ENCODE measurements at places on chromosomes 1 and 21.

- DNase-seq, result no peak
Observed at GRCh38 chr21:26140926-26141325, 29.6 kb downstream of the APP start.

GRCh38 chr21:42564561-42564971 lies 50.9 kb downstream of the SLC37A1 start:
- peak; percentile 6 for DNase-seq

DNA sequence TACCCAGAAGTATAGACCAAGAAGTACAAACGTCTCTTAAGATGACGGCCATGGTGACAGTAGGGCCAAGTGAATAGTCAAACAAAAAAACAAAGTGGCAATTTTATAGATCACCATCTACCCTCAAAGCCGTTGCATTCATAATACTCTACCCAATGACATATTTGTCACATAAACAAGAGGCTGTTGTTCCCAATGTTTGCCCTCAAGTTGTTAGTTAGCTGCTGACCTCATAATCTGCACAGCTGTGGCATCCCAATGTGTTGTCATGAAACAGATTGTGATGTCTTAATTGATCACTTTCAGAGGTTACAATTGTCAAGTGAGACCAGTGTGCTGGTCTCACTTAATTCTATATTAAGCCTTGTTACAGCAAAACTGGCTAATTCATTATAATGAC lies 333.8 kb downstream of the ST6GALNAC3 start:
- no peak for DNase-seq

- no peak for DNase-seq
Observed at GRCh38 chr21:17051054-17051453, 461.8 kb upstream of the CXADR start.

GRCh38 chr1:211910113-211910884 lies 79.7 kb upstream of the LPGAT1 start:
- DNase-seq, result no peak

- no peak for DNase-seq
Observed at GRCh38 chr1:165826565-165827267, 698 bp upstream of the UCK2 start.

- DNase-seq, result no peak
Observed at GRCh38 chr1:89903550-89903949, 82.7 kb downstream of the LRRC8D start.

- DNase-seq, result no peak
Observed at GRCh38 chr1:143748906-143749305, 222.9 kb downstream of the FAM72C start.

DNA sequence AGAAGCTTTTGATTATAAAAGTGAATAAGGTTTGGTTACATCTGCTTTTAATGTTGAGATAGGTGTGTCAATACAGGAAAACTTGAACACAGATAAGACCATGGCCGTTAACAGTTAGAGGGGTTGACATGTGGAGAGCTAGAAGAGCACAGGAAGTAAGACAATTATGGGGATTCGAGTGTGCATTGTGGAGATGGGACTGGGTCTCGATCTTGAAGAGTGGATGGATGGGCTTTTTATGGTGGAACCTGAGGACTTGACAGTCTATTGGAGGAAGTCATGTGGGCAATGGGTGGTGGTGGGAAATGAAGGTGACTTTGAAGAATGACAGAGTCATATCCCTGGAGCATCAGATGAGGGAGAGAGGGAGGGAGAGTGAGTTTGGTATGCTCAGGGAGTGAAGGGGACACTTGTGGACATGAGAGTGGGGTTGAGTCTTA lies 12.1 kb downstream of the DYRK1A start:
- no peak for DNase-seq

GRCh38 chr1:43975249-43975961 lies 645 bp downstream of the ATP6V0B start:
- peak; percentile 50 for DNase-seq

DNA sequence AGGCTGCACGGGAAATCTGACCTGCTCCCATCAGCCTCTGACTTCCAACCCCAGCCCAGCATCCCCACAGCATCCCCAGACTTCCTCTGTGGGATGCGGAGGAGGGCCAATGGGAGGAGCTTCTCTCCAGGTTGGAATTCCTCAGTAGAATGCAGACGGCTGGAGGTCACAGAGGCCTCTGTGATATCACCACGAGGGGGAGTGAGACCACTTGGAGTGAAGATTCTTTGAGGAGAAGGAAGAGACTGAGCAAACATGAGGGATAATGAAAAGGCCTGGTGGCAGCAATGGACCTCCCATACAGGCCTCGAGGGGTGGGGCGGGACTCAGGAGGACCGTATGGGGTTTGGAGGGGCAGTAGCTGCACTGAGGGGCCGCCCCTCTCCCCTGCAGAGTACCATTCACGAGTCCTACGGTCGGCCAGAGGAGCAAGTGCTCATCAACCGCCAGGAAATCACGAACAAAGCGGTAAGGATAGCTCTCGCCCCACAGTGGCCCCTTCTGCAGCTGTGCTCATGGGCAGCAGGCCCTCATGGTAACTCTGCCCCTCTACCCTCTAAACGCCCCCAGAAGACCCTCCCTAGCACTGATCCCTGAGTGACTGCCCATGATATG lies at the start of gene CATSPER4:
Gene CATSPER4 (plus strand): TSS at position 230 of the 615 bp plus-strand sequence. CDS start 26 bp downstream, at position 256.
- DNase-seq, result no peak

DNA sequence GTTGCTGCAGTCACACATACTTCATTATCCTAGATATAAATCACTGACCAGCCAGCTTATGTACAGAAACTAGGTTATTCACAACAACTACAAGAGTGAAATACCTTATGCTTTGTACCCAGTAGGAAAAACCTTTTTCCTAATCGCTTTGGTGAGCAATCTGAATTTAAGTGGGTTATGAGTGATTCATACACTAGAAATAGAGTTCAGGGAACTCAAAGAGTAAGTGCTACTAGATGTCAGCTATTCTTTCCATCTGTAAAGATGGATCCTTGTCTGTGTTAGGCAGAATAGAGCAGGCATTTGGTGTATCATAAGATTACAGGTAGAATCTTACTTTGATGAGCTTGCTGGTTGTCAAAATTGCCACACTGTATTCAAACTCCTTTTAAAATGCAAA lies 101.9 kb downstream of the ZNF644 start:
- DNase-seq, result no peak

- no peak for DNase-seq
Observed at GRCh38 chr1:199529324-199529723, 498.2 kb upstream of the NR5A2 start.

DNA sequence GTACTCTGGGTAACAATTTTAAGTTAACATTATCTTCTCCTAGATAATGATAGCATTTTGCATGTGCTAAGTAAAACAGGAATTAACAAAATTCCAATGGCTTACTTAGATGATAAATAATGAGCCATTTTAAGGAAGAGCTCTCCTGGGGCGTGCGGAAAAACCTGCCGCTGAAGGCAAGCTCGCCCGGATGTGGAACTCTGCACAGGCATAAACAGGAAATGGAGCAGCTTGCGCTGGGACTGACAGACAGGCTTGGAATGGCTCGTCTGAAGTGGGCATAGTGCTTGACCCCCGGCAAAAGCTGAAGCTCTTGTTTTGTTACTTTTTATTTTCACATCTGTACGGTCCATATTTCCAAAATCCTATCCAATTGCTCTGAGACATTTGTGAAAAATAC lies 169.2 kb downstream of the ZNF281 start:
- no peak for DNase-seq

DNA sequence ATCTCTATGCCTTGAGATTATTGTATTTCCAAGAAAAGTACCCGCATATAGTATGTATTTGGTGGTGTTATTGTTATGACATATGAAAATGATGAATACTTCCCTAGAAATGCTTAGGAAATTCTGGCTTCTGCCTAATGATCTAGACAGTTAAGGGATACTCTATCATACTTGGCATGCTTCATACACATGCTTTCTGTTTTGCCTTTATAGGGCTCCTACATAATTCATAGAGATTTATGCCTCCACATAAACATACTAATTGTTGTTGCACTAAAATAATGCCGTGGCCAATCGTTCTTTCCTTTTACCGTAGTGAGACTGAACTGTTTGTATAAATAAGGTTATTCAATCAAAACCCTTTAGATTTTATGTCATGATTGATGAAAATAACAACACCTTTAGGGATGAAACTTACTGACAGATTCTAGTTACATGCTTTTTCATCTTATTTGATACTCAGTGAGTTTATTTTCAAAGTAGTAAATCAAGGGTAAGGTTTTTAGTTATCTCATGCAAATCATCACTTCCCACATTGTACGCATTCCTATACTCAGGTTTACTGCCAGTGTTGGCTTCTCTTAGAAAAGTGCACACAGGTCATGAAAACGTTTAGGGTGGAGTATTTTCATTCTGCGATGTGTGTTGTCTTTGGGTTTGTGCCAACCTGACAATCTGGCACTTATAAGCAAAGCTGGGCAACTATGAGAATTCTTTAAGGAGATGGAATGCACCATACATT lies 40.5 kb upstream of the SCYL3 start:
- DNase-seq, result no peak

- DNase-seq, result no peak
Observed at GRCh38 chr21:28333578-28334075, 659.0 kb downstream of the LTN1 start.

GRCh38 chr1:16017461-16018303 lies at the start of gene HSPB7:
HSPB7 (minus strand) TSS chr1:16018043; CDS start chr1:16017963, 80 bp downstream.
- DNase-seq, result peak; percentile 50

- no peak for DNase-seq
Observed at GRCh38 chr1:60071296-60071695, 2.3 kb downstream of the C1orf87 start.

DNA sequence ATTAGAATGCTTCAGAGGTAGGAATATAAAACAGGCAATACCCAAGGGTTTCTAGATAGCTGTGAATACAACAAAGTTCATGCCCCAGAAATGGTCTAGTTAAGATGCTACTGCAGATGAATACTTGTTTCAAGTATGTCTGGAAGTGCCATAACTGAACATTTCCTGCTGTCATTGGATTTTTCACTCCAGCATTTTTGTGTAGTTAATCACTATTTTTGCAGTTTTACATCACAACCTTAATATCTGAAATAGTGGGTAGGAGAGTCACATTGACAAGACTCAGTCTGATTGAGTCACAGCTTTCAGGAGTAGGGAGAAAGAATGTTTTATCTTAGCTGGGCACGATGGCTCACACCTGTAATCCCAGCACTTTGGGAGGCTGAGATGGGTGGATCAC lies 126.4 kb upstream of the C1orf21 start:
- no peak for DNase-seq

GRCh38 chr21:34276711-34277425 lies 86.9 kb upstream of the KCNE2 start:
- DNase-seq, result no peak

DNA sequence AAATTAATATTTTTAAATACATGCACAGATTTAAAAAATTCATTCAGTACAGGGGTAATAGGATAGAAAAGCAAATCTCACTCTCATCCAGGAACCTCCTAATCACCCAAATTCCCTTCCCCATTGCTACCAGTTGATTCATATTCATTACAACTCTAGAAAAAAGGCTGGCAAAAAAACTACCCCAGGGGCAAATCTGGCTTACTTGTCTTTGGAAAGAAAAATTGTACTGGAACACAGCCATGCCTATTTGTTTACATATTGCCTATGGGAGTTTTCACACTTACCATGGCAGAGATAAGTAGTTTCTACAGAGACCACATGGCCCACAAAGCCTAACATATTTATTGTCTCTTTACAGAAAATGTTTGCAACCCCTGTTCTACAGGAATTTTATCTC lies 8.9 kb upstream of the RBM34 start:
- no peak for DNase-seq

DNA sequence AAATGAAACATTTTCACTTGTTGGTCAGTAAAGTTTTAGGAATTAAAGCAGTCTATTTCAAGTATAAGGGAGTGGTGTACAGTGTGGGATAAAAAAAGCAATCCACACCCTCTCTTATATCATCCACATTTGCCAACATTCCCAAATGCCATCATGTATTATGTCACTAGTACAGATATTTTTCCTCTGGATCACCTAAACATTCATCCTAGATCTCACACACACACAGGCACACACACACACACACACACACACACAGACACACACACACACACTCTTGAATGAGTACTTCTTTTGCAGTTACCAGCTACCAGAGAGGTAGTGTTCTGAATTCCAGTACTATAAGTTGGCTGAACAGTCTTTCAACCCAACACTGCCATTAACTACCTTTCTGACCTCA lies 1369.1 kb upstream of the ADGRL4 start:
- no peak for DNase-seq

DNA sequence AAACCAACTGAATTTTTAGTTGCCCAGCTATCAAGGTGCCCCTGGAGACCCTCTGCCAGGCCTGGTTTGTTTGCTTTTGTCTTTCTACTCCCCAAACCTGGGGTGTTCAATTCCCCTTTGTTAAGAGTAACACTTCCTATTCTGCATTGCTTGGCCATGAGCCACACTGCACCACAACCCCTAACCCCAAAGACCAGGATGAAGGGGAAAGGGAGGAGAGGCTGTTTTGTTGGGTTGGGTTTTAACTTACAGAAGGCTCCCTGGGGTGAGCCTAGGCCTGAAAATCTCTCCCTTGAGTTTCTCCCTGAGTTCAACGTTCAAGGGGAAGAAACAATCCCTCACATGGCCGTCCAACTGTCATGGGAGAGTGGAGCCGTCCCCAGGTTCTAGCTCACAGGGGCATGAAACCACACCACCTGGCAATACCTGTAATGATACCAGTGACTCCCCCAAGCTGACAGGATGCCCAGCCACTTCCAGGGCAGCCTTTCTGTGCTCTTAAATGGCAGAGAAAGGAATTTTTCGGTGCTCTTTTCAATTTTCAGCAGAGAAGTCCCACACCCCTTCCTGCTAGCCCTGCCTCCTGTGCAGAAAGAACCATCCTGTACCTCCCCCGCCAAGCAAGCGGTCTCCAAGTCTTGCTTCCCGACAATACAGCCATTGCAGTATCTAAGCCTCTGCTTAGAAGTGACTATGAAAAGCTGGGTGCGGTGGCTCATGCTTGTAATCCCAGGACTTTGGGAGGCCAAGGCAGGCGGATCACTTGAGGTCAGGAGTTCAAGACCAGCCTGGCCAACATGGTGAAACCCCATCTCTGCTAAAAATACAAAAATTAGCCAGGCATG lies 14.9 kb downstream of the SLC45A3 start:
- DNase-seq, result no peak

DNA sequence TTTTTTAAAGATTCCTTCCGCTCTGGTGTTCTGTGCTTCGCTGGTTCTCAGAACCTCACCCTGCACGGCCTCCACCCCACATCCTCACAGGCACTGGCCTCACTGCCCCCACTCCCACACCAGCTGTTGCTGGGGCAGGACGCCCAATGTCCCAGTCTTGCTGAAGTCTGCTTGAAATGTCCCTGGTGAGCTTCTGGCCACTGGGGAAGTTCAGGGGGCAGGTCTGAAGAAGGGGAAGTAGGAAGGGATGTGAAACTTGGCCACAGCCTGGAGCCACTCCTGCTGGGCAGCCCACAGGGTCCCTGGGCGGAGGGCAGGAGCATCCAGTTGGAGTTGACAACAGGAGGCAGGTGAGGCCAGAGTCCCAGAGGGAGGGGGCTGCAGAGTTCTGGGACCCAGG lies at the start of gene C1QA:
Gene C1QA (plus strand): TSS at position 276 of the 400 bp plus-strand sequence. CDS start 989 bp downstream, outside the sequence.
- DNase-seq, result peak; percentile 55

GRCh38 chr1:185317886-185318310 lies 855 bp upstream of the IVNS1ABP start:
- DNase-seq, result no peak

GRCh38 chr1:248871837-248872401 lies 13.0 kb upstream of the ZNF692 start:
- DNase-seq, result no peak

- DNase-seq, result no peak
Observed at GRCh38 chr1:80392529-80392928, 1386.0 kb upstream of the ADGRL4 start.

- no peak for DNase-seq
Observed at GRCh38 chr1:91732291-91733107, 153.5 kb downstream of the TGFBR3 start.

GRCh38 chr1:199746666-199747384 lies 280.7 kb upstream of the NR5A2 start:
- DNase-seq, result no peak

- no peak for DNase-seq
Observed at GRCh38 chr1:55049914-55050278, 10.5 kb downstream of the PCSK9 start.
